ENCODE measurements at places on chromosomes 16 and 17.
A peak's percentile ranks its signal among the peaks of the same experiment; 100 is the strongest.

GRCh38 chr17:3963237-3964201 lies 718 bp downstream of the ATP2A3 start:
- H3K27ac ChIP-seq: peak overlapping the region; percentile 68
- H3K4me3 ChIP-seq: peak overlapping the region; percentile 86
- peaks cover 13% of the 10 kb centered on the region for H3K36me3 ChIP-seq
- no peaks in the 10 kb centered on the region for H3K27me3 ChIP-seq
- H3K4me1 ChIP-seq: peaks cover 47% of the 10 kb centered on the region

DNA sequence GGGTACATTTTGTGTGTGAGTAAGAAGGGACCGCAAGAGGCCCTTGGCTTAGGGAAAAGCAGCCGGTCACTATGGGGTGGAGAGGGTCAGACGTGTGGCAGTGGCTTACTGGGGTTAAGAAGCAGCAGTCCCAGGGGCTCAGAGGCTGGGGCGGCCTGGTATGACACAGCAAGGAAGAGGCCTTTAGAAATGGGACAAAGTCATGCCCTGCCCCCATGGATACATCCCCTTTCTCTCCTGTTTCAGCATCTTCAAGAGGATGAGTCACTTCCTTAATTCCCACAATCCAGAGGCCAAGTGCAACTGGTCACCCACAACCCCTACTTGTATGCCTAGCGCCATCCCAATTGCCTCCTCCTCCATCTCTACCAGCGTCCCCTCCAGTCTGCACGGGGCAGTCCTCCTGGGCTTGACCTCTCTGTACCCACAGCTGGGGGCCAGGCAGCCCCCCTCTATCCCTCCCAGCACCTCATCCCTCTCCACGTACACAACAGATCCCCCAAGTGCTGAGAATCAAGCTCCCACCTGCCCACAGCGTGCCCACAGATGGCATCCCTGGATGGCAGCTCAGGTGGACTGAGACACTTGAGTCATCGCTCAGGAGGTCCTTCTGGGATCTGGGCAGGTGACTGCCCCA lies 6.9 kb upstream of the EFTUD2 start:
- no peak for DNase-seq
- H3K27me3 ChIP-seq: peaks cover 18% of the 10 kb centered on the region

DNA sequence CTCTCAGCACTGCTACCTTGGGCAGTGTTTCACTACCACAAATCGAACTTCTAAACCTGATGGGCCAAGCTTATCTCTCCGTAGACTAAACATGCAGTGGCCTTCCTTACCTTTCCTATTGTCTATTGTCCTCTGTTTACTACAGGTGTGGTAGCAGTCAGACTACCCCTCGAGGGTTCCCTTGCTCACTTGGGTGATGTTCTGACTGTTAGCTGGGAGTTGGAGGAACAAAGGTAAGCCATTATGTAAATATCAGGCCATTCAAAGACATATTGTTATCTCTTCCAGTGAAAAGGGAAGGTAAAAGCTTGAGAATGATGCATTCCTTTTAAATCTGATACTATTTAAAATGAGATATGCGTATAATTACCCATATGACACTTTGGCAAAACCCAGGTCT lies 828.3 kb upstream of the EEF2KMT start:
- no peaks in the 10 kb centered on the region for H3K4me1 ChIP-seq
- no peak overlapping the region for H3K27ac ChIP-seq

DNA sequence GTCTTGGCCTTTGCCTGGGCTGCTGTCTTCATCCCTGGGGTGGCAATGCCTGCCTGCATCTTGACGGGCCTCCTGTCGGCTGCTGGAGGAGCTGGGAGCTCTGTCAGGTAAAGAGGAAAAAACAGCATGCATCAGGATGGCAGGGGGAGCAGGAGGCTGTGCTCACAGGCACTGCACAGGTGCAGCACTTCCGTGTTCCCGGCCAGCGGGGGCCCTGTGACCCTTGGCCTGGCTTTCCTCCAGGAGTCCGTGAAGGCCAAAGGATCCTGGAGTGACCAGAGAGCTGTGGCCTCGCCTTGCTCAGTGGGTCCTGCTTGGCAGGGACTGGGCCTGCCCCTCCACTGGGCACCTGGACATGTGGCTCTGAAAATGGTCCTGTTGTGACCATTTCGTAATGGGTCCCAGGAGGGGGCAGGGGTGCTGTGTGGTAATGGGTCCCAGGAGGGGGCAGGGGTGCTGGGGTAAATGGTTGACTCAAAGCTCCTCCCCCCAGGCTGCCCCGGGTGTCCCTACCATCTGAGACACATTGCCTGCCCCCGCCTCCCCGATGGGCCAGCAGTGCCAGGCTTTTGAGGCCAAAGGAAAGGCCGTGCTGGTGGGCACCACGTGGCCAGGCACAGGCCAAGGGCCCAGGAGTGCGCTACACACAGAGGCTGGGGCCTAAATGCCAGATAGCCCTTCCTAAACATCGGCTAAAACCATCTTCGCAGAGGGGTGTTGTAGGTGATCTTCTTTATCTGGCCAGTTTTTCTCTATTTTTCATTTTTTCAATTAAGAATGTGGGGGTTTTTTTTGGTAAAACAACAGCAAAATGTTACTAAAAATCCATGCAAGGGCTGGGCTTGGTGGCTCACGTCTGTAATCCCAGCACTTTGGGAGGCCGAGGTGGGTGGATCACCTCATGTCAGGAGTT lies 4.0 kb upstream of the FASN start:
- no peak for DNase-seq
- peaks cover 8% of the 10 kb centered on the region for H3K36me3 ChIP-seq
- H3K27me3 ChIP-seq: no peaks in the 10 kb centered on the region
- H3K27ac ChIP-seq: peak overlapping the region; percentile 53
- H3K4me3 ChIP-seq: no peak overlapping the region

DNA sequence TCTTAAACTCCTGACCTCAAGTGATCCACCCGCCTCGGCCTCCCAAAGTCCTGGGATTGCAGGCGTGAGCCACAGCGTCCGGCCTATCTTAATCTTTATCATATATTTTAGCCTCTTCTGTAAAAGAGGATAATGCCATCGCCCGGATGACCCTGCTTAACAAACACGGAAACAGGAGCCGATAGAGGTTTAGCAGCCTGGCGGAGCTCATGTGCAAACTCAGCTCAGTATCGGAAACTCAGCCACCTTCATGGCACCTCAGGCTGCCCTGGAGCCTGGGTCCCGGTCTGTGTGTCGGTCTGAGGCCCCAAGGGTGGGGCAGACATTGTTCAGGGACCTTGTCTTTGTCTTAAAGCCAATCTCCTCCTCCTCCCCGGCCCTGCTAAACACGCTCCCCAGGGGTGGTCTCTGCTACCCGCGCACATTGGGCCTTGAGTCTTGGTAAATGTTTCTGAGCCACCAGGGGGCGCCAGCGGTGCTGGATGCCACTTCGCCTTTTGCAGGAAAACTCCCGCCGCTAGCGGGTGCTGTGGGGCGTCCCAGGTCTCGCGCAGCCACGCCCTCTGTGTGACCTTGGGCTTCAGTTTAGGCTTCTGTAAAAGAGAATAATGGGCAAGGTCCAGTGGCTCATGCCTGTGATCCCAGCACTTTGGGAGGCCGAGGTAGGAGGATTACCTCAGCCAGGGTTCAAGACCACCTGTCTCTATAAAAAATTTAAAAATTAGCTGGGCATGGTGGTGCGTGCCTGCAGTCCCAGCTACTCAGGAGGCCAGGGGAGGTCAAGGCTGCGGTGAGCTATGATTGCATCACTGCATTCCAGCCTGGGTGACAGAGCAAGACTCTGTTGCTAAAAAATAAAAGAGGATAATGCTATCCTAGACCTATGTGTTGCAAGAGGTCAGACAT lies 2.7 kb downstream of the CETP start:
- no peaks in the 10 kb centered on the region for H3K36me3 ChIP-seq
- H3K4me1 ChIP-seq: peaks cover 18% of the 10 kb centered on the region
- H3K27me3 ChIP-seq: peaks cover 2% of the 10 kb centered on the region
- no peak overlapping the region for H3K4me3 ChIP-seq
- H3K27ac ChIP-seq: peak overlapping the region; percentile 36
- DNase-seq: peak; percentile 89

GRCh38 chr17:54694287-54694887 lies 206.3 kb upstream of the TOM1L1 start:
- no peak for DNase-seq
- H3K36me3 ChIP-seq: no peaks in the 10 kb centered on the region
- H3K27me3 ChIP-seq: no peaks in the 10 kb centered on the region
- no peak overlapping the region for H3K27ac ChIP-seq
- no peaks in the 10 kb centered on the region for H3K4me1 ChIP-seq

DNA sequence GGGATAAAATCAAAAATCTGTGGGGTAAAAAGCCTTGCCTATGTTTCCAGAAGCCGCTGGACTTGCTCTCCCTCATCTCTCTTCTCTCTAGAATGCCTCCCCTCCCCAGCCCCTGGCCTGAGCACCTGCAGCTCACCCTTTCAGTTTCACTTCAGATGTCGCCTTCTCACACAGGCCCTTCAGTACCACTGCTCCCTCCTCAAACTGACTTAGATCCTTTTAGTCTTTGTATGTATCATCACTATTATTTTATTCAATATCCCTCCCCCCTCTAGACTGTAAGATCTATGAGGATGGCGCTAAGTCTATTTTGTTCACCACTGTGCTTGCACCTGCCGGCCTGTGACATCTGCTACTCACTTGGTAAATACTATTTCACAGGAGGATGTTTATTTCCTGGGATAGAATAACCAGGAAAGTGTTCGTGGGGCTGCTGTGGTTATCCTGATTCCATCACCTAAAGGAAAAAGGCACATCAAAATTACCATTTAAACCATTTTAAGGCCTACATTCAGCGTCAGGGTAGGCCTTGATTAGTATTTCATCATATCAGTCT lies 122.3 kb downstream of the MRTFB start:
- H3K4me3 ChIP-seq: peak overlapping the region; percentile 70
- H3K36me3 ChIP-seq: no peaks in the 10 kb centered on the region
- H3K4me1 ChIP-seq: peaks cover 17% of the 10 kb centered on the region
- DNase-seq: peak; percentile 34
- H3K27ac ChIP-seq: peak overlapping the region; percentile 77

GRCh38 chr16:81492965-81493754 lies 48.6 kb downstream of the CMIP start:
- no peak for DNase-seq
- H3K4me3 ChIP-seq: no peak overlapping the region
- H3K36me3 ChIP-seq: peaks cover 3% of the 10 kb centered on the region
- no peaks in the 10 kb centered on the region for H3K27me3 ChIP-seq

- no peak for DNase-seq
- H3K36me3 ChIP-seq: no peaks in the 10 kb centered on the region
- H3K27me3 ChIP-seq: no peaks in the 10 kb centered on the region
These were observed 562.8 kb downstream of the MAF start for GRCh38 chr16:79037521-79038373.

DNA sequence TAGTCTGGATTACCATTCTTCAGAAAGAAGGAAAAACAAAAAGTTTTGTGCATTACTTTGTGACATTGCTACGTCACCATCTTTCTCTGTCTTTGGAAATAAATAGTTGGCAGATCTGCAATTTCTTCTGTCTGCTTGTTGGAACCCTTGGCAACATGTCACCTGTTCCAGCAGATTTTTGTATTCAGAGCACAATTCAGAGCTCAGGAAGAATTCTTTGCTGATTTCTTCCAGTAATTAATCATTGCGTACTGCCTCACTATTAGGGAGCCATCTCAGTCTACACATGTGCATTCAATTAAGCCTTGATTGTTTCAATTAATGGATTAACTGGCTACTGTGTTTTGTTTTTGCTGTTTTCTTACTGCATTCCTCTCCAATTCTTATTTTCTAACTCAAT lies 467.2 kb downstream of the CDH8 start:
- no peak for DNase-seq
- H3K36me3 ChIP-seq: no peaks in the 10 kb centered on the region
- H3K4me3 ChIP-seq: no peak overlapping the region
- no peaks in the 10 kb centered on the region for H3K4me1 ChIP-seq
- H3K27ac ChIP-seq: no peak overlapping the region
- H3K27me3 ChIP-seq: no peaks in the 10 kb centered on the region

- no peaks in the 10 kb centered on the region for H3K4me1 ChIP-seq
- no peak overlapping the region for H3K27ac ChIP-seq
- no peak overlapping the region for H3K4me3 ChIP-seq
- H3K27me3 ChIP-seq: peaks cover 26% of the 10 kb centered on the region
- DNase-seq: no peak
These were observed 235.2 kb upstream of the CDH5 start for GRCh38 chr16:66131156-66131807.

DNA sequence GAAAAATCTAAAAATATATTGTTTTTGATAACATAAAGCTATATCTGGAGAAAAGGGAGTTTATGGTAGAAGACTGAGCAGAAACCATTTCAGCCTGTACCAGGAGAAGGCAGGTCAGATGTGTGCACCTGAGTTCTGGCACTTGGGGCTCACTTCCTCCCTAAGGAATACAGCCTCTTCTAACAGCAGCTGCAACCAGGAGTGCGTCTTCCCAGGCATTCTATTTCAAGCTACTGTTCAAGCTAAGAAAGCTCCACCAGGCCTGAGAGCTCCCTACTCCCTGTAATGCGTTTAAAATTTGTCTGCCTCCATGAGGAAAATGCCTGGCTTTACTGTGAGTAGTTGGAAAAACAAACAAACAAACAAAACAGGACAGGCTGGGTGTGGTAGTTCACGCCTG lies 96.1 kb downstream of the ZNF778 start:
- H3K36me3 ChIP-seq: peaks cover 35% of the 10 kb centered on the region
- no peak overlapping the region for H3K4me3 ChIP-seq
- H3K4me1 ChIP-seq: peaks cover 65% of the 10 kb centered on the region
- no peaks in the 10 kb centered on the region for H3K27me3 ChIP-seq
- no peak for DNase-seq

Measured in activated T-helper 2 cell treated with anti-CD3 and anti-CD28 coated beads, Interferon-gamma antibody, Interleukin-2, Interleukin-4, amounts not matched to agents 10 μg/mL and 5 μg/mL and 100 μg/mL, durations not matched to agents 14 hours and 24 hours and 36 hours (primary cell).